ENCODE measurements at places on chromosomes 2 and 18.

DNA sequence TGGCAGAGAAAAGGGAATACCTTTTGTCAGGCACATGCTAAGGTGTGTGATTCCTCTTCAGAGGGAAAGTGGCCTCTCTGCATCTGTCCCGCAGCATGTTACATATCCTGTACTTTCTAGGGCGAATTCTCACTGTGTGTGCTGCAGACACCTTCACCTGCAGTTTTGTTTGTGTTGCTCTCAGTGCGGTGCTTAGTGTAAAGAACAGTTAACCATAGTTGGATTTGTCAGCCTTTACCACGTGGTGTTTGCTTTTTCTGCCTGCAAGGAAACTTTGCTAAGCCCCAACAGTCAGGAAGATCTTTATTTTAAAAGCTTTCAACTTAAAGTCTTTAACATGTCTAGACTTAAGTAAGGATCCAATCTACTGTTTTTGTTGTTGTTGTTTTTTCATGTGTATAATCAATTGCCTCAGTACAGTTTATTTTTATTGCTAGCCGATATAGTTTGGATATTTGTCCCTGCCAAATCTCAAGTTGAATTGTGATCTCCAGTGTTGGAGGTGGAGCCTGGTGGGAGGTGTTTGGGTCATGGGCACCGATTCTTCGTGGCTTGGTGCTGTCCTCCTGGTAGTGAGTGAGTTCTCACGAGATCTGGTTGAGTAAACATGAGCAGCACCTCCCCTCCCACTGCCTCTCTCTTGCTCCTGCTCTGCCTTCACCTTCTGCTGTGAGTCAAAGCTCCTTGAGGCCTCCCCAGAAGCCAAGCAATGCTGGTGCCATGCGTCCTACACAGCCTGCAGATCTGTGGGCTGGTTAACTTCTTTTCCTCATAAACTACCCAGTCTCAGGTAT lies 90.6 kb downstream of the SNTG2 start:
- no peak for DNase-seq

DNA sequence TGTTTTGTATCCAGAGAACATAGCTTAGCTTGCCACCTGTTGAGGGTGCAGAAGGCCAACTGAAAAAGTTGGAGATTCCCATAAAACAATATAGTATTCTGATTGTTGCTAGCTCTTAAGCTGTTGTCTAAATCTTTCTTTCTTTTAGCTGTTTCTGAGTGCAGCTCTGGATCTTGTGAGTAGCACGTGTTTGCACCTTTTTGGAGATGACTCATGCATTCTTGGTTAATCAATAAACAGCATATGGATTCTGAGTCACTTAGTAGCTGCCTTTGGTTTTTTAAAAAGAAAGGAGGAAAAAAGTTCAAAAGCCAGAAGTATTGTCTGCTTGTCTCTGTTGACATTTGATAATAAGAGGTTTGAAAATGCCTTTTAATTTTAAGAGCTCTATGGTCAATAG lies 483.0 kb upstream of the FSIP2 start:
- no peak for DNase-seq

DNA sequence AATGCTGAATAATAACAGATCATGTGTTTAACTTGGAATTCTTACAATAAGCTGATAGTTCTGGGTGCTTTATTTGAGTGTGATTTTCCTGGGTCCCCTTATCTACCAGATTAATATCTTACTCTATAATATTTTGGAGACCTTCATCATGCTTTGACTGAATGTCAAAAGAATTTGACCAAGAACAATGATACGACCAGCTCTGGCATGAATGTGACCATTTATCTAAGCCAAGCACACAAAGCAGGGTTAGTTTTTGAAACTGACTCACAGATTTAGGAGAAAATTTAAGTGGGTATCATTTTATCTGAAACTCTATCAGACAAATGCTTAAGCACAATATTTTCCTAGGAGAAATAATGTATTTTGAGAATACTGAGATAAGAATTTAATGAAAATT lies 677.0 kb downstream of the NYAP2 start:
- no peak for DNase-seq

DNA sequence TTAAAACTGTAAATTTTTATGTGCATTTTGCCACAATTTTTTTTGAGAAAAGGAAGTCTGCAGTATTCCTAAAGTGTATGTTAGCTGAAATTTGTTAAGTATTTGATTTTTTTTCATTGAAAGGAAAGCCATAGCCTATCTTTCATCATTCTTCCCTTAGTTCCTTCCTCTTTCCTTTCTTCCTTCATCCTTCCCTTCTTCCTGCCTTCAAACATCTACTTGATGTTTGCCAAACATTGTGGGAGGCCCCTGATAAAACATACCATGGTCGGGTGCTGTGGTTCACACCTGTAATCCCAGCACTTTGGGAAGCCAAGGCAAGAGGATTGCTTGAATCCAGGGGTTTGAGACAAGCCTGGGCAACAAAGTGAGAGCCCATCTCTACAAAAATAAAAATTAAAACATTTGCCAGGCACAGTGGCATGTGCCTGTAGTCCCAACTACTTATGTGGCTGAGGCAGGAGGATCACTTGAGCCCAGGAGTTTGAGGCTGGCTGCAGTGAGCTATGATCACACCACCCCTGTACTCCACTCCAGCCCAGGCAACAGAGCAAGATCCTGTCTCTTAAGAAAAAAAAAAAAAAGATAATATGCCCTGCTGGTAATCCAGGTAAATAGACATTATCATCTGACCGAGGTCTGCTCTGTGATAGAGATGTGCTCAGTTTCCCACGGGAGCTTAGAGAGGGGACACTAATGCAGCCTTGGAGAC lies 278.4 kb upstream of the STON1 start:
- DNase-seq, result no peak

DNA sequence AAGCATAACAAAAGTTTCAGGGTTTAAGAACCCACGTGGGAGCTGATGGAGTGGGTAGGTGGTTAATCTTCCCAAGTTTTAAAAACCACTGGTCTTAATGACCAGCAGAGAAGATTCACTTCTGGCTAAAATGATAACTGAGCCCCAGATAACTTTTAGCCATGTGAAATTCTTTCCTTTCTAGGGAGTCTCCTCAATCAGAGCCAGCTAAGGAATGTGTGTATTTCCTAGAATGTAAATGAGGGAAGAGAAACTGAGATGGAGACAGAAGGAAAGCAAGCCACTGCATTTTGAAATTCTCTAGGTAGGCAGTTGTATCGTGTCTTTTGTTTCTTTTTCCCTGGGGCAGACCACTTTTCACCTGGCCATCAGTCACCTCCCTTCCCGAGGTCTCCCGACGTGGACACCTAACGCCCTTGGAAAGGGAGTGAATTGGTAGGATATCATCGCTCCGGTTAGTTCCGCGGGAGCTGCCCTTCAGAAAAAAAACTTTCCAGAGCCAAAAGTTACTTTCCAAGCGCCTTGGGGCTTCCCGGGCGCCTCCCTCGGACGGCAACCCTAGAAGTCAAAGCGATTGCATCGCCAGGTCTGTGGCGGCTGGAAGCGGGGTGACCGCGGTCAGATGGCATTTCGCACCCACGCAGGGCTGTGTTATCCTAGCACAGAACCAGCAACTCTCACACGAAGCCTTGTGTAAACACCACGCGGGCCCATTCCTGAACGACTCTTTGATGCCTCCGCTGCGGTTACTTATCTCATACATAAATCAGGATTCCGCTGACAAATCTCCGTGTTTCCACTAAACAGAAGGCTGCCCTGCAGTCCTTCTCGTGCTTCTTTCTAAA lies 1.3 kb downstream of the COLEC12 start:
- no peak for DNase-seq

DNA sequence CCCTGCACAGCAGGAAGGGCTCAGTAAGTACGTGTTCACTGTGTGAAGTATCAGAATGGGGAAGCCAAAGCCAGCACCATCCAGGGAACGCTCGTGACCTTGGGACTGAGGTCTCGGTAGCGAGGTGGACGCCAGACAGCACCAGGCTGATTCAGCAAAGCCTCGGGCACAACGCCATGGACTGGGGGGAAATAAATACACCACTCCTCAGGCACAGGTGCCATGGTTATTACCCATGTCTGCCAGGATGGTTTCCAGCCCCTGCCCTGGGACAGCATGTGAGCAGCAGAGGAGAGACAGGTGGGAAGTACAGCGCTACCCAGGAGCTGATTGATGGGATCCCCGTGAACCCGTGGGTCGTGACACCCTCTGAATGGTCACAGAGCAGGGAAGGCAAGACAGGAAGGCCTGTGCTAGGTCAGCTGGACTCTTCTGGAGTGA lies 53.0 kb downstream of the REEP1 start:
- no peak for DNase-seq
